ENCODE measurements at places on chromosomes 11 and 22.

GRCh38 chr22:24576778-24577177 lies 16.1 kb downstream of the LRRC75B start:
- DNase-seq, result no peak

- no peak for DNase-seq
Measured at GRCh38 chr11:304061-304506, 3.5 kb upstream of the IFITM2 start.

DNA sequence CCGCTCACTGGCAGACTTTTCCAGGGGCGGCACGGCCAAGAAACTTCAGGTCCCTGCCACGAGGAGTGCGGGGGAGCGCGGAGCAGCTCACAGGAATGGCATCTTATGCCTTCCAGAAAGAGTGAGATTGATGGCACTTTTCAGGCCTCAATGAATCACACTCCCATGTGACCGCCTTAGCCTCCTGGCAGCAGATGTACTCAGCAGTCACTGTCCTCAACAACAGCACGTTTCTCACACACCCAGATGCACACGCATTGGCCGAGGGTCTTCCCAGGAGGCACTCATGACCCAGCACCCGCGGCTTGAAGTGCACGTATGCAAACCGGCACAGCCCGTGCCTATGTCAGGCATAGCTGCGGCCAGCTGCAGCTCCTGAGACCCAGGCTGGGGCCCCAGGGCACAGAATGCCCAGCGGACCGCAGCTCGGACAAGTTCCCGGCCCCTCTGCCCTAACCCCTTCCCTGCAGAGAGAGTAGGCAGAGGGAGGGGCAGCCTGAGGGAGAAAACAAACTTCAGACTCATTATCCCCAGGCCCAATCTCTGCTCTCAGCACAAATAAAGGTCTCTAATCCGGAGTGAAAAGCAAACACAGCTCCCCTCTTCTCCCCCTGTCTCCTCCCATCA lies 48.3 kb downstream of the RPUSD4 start:
- DNase-seq, result no peak

GRCh38 chr11:108975641-108976071 lies 310.8 kb downstream of the DDX10 start:
- DNase-seq, result no peak

- DNase-seq, result no peak
Measured at GRCh38 chr11:20056950-20057943, 103.0 kb downstream of the DBX1 start.

DNA sequence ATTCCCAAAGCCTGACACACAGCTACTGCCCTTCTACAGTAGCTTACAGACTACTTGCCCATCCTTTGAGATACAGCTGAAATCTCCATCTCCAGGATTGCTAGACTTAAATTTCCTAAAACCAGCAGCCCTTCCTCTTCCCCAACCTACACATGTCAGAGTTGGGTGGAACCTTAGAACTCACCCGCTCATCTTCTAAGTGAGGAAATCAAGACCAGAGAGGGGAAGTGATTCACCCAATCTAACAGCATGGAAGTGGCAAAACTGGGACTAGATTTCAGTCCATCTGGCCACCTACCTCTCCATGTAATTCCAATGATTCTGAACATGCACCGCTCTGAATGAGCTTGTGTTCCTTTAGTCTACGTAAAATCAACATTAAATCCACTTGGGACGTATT lies 1.0 kb upstream of the TMEM86A start:
- DNase-seq, result no peak

GRCh38 chr11:2091786-2092463 lies 47.3 kb downstream of the IGF2 start:
- DNase-seq, result no peak

DNA sequence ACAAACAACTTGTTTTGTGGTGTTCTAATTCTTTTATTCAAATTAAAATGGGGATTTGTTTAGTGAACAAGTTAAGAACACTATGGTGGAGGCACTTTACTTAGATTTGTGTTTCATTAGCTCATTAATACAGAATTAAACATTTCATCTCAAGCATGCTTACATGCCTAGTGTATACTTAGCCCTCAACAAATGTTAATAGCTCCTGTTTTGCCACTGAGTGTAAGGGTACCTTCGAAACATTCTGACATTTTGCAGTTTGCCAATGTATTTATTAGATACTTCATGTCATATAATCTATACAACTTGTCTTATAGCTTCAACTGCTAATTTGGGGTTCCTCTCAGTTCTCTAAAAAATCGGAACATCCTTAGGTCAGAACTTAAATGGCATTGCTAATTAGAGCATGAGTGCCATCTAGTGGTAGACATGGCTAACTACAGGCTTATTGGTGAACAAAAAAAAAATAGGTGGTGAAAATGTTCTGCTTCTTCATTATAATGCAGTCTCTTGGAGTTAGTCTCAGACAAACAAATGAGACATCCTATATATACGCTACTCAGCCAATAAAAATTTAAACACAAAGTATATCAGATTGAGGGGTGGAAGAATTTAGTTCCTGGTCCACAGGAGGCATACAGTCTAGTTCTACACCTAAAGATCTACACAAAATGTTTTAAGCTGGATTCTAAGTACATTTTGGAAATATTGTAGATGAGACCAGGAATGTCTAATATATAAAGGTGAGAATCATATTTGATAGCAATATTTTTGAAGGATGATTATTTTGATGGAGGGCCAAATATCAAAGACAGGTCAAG lies 4.9 kb upstream of the CNTN5 start:
- DNase-seq, result peak; percentile 7

GRCh38 chr11:83918476-83918875 lies 632.3 kb upstream of the CCDC90B start:
- no peak for DNase-seq

DNA sequence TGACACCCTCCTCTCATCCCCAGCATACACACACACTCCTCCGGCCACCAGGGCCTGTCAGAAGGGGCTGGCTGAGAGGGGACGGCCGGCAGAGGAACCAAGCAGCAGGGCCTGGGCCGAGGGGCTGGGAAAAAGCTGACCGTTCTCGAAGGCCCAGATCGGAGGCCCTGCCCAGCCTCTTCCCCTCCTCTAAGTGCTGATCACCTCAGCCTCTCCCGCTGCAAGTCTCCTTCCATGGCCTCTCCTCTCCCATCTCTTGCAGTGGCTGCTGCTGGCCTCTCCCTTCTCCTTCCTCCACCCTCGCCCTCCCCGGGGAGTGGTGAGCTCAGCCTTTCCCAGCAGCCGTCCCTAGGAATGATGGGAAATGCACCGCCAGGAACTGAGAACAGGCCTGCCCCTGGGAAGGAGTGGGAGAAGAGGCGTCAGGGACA lies 39.6 kb downstream of the ARRB1 start:
- no peak for DNase-seq

DNA sequence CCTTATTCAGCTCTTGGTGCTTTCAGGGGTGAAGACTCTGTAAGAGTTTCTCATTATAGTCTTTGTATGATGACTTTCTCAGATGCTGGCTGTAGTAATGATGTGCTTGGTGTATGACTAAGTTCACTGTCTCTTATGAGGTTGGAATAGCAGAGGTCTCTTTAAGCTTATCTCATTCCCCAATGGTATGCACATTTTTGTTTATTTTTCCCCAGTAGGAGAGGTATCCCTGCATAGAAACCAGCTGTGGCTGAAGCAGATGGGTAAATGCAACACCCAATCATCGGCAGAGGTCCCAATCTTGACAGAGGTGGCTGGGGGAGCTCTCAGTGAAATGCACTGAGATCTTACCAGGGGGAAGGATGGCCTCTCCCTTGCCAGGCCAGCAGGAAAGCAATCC lies 34.6 kb downstream of the BBOX1 start:
- DNase-seq, result no peak

DNA sequence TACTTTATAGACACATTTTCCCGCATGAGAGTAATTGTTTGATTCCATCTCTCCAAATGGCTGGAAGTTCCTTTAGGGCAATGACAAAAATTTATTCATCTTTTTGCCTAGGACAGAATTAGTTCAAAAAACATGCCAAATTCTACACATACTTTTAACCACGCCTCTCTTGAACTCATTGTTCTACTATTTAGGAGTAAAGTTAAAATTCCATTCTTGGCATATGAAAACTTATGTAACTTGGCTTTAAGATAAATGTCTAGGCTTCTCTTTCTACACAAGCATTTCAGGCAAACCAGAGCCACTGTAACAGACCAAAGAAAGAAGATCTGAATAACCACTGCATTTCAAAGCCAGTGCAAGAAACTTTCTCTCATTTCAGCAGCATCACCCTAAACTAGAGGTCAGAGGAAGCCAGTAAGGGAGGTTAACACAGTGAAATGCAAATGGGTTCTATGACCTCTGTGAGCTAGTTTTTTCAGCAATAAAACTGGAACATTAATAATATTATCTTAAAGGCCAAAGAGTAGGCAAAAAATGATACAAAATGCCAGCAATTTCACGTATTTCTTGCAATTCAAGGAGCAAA lies 73.0 kb downstream of the RSF1 start:
- DNase-seq, result no peak

GRCh38 chr11:81207421-81208054 lies 1526.1 kb downstream of the FAM181B start:
- DNase-seq, result no peak

DNA sequence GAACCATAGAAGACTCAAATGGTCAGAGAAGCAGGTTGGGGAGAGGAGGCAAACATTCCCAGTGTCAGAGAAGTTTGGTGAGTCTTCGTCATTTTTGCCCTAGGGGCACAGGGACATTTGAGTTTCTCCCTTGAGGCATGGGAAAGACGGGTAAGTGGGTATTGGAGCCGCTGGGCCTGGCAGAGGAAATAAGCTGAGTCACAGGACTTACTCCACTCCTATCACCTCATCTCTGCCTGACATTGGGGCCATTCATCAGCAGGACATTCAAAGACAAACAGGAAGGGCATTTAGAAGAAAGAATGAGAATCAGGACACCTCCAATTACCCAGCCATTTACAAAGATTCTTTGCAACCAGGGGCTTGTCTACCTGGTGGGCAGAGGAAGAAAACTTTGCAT lies 100.7 kb upstream of the SEZ6L start:
- DNase-seq, result no peak

Measured in NCI-H1694 (cell line).